GM23338 (cell line): ENCODE measurements at places on chromosomes 1 and 21. TPM values are rescaled to one million over a fixed set of nuclear protein-coding genes. Genes with fewer than 3 reads are reported as not detected.

ANGPTL1 gene
- not detected in 2 replicates for total RNA-seq

CRP gene
- total RNA-seq: not detected in 2 replicates

NPPA gene
- not detected in 2 replicates for total RNA-seq

SEC16B gene
- 0.70 and 1.2 TPM in 2 replicates for total RNA-seq

CEPT1 gene
- total RNA-seq: 33.5 and 39.5 TPM in 2 replicates

KDM1A gene
- 252 and 253 TPM in 2 replicates for total RNA-seq

PLEKHN1 gene
- total RNA-seq: 2.2 and 3.3 TPM in 2 replicates

PLD5 gene
- 4.2 and 5.8 TPM in 2 replicates for total RNA-seq

GRIK1 gene
- total RNA-seq: 0.23 and 0.42 TPM in 2 replicates

KAZN gene
- total RNA-seq: 10.0 and 15.0 TPM in 2 replicates

FBXO2 gene
- 44.4 and 45.4 TPM in 2 replicates for total RNA-seq

PLEKHA6 gene
- total RNA-seq: 4.3 and 6.2 TPM in 2 replicates

ROR1 gene
- 94.3 and 96.0 TPM in 2 replicates for total RNA-seq

TMEM240 gene
- 0.74 and 5.1 TPM in 2 replicates for total RNA-seq

PRR9 gene
- not detected in 2 replicates for total RNA-seq

TMEM52 gene
- 13.4 and 19.5 TPM in 2 replicates for total RNA-seq
